GM13977 (cell line): ENCODE measurements at places on chromosomes 16 and 17.
A peak's percentile ranks its signal among the peaks of the same experiment; 100 is the strongest.

DNA sequence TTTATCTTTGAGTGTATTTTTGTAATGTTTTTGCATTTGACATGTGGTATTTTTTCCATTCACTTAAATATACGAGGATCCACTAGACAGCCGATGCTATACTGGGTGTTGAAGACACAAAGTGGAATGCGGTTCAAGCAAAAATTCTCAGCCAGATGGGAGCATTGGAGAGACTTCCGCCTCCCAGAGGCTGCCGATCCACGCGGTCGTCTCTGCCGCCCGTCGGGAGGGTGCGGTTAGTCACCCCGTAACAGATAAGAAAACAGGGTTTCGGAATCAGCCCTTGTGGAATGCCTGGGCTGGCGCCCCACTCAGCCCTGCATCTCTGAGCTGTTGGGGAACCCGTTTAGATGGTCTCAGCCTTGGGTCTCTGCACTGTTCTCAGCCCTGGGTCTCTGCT lies 7.3 kb downstream of the GSE1 start:
- DNase-seq = no peak

GRCh38 chr16:72091217-72091616 lies 2.2 kb downstream of the TXNL4B start:
- DNase-seq = no peak

DNA sequence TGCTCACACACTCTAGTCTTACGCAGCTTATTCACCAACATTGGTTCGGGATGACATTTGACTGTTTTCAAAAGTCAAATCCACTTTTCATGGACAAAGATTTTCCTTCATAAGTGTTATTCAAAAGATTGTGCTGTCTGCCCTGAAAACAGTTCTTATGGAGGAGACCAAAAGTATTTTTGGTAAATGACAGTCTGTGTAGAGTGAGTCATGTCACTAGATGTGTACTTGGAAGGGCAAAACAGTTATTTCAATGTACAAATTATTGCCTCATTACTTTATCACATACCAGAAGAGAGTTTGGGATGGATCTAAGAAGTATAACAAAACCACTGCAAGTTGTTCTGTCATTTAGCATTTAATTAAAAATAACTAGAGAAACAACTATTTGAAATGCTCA lies 265.6 kb downstream of the CDH13 start:
- DNase-seq = no peak

DNA sequence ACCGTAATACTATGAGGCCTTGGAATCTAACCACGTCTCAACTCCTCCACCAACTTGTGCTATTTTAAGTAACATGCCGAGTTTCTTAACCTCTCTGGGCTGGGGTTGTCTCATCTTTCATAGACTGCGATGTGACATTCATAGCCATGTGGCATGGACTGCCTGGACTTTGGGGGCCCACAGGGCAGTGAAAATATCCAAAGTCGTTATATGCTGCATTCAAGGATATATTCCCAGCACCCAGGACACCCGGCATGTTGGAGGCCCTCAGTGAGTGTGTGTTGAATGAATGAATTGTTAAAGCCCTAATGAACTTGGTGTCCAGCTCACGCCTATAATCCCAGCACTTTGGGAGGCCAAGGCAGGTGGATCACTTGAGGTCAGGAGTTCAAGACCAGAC lies 203.1 kb downstream of the CBLN1 start:
- no peak for DNase-seq

DNA sequence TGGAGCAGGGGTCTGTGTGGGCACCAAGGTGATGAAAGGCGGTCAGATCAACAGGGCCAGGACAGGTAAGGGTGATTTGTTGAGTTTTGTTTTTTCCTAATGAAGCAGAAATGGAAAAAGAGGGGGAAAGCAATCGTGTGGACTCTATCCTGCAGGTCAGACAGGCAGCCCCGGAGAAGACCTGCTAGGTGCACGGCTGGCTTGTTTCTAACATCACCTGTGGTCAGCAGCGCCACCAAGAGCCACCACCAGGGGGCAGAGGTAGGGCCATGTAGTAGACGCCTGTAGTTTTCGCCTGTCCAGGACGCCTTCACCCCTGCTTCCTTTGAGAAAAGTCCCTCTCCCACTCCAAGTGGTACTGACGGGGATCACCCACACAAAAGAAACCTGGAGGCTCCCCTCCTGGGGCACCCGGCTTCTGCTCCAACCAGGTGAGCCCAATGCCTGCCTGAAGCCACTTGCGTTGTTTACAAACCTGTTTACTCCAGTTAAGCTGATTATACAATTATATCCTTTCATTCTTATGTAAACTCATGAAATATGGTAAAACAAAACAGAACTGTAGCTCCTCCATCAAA lies 54.2 kb upstream of the SEC14L1 start:
- DNase-seq = peak; percentile 73

DNA sequence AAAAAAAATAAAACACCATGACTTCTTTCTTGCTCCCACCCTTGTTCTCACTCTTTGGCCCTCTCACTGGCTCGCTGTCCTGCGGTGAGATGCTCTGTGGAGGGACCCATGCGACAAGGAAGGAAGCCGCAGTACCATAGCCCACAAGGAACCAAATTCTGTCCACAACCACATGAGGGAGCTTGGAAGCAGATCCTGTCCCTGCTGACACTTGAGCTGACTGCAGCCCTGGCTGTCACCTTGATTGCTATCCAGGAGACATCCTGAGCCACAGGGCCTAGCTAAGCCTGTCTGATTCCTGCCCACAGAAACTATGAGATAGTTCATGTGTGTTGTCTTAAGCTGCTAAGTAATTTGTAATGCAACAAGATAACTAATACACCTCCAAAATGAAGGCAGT lies 4.8 kb upstream of the MT2A start:
- DNase-seq = no peak

- DNase-seq = no peak
Observed at GRCh38 chr17:1764284-1764683, 2.4 kb downstream of the SERPINF1 start.

DNA sequence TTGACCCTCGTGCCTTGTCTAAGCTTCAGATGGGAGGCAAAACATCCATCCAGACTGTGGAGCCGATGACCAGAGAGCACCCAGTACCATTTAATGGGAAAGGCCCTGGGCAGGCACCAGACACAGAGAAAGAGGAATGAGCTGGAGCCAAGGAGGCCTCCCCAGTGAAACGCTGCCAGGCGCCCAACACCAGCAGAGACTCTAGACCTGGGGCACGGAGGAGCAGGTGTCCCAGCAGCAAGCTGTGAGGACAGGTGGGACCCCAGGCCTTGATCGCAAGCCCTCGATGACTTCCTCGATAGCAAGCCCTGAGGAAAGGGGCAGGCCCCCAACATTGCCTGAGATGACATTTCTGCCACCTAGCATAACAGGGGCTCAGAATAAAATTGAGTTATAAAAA lies 62.2 kb upstream of the SIAH1 start:
- no peak for DNase-seq

GRCh38 chr17:80452173-80452915 lies 24.1 kb downstream of the NPTX1 start:
- DNase-seq = no peak
